ENCODE measurements at places on chromosomes 4 and X.

GRCh38 chr4:146981651-146982050 lies 36.0 kb upstream of the TTC29 start:
- H3K27me3 ChIP-seq, result no peaks in the 10 kb centered on the region
- no peak overlapping the region for H3K4me3 ChIP-seq
- DNase-seq, result no peak
- H3K4me1 ChIP-seq, result no peaks in the 10 kb centered on the region

- no peak for DNase-seq
- no peak overlapping the region for H3K4me3 ChIP-seq
- no peaks in the 10 kb centered on the region for H3K4me1 ChIP-seq
- H3K36me3 ChIP-seq, result no peaks in the 10 kb centered on the region
- peaks cover 9% of the 10 kb centered on the region for H3K27me3 ChIP-seq
Observed at GRCh38 chr4:76767983-76768382, 130.0 kb downstream of the SOWAHB start.

- H3K27me3 ChIP-seq, result no peaks in the 10 kb centered on the region
- no peak overlapping the region for H3K27ac ChIP-seq
- H3K4me3 ChIP-seq, result peak overlapping the region; percentile 84
- no peak for DNase-seq
Observed at GRCh38 chr4:70704931-70705182, 16.5 kb downstream of the UTP3 start.

DNA sequence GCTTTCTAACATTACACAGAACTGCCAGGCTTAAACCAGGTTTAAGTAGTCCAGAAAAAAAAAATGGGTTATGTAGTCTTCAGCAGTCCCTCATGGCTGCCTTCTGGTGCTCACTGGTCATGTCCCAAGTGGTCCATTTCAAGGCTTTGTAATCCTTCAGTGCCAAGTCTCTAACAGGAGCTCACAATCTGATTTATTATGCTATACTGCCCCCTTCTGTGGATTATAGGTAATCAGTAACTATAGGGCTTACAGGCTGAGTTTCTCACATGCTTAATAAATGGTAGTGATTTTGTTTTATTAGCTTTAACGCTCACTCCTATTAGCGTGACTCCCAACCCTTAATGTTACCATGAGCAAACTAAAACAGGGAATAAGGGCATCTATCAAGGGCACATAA lies 92.5 kb upstream of the EDA2R start:
- H3K27ac ChIP-seq, result no peak overlapping the region
- no peak overlapping the region for H3K4me3 ChIP-seq
- no peaks in the 10 kb centered on the region for H3K36me3 ChIP-seq

All from activated naive CD8-positive, alpha-beta T cell treated with anti-CD3 and anti-CD28 coated beads, Interleukin-2, amount 50 U/mL, for 24 hours (primary cell).